Activated CD4-positive, alpha-beta T cell treated with anti-CD3 and anti-CD28 coated beads, Interleukin-2, Interleukin-6, amounts not matched to agents 100 ng/mL and 50 ng/mL, durations not matched to agents 16 hours and 8 hours (primary cell): ENCODE measurements at places on chromosomes 1 and 21.
A peak's percentile ranks its signal among the peaks of the same experiment; 100 is the strongest.

DNA sequence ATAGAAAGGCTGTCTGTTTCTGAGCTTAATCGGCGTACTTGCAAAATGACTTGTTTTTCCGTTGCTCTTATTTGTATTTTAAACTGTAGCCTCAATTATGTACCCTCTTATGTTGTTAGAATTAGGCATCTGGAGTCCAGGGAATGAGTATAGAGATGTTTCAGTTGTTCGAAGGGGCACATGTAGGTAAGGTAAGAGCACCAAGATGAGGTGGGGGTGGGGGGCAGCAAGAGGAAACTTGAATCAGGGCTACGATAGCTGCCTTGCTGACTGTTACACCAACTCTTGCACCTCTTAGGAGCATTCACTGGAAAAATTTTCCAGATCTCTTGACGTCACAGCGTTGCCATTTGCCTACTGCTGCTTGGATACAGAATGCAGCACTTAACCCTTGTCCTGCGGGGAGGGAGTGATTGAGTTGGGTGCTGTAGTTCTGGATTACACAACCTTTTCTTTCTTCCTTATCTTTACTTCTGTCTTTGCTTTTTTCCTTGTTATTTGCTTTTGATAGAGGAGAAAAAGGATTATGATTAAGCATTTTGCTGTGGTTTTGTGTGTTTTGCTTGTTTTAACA, 3.2 kb downstream of the ATP1B1 start:
- DNase-seq = no peak

- DNase-seq = no peak
These were observed 23.8 kb downstream of the HIVEP3 start for GRCh38 chr1:41894808-41895483.

DNA sequence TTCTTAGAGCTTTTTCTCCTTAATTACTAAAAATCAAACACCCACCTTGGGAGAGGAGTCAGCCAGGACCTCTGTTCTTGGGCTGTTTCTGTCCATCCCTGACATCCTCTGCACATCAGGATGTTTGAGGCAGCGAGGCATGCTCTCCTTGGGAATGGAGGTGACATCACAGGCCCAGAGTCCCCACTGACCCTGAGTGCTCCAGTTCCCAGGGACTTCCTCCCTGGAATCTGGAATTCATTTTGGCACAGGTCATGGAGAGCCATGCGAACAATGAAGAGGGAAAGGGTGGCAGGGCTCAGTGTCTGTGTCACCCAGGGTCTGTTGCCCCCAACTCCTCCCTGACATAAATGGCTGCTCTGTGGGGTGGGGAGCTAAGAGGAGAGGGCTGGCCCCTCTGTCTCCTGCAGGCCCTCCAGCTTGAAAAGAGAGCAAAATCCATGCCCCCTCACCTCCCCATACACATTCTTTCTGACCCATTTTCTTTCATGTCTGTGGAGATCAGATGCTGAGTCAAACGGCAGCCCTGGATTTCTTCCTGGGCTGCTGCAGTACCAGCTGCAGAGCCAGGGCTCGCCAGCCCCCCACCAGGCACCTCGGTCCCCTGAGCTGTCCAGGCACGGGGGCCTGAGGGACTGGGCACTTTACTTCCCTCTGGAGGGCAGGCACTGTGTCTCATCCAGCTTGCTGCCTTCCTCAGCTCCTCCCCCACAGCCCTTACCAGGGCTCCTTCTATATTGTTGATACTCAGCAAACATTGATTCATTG, 102.0 kb downstream of the NMNAT2 start:
- DNase-seq = no peak

GRCh38 chr1:15004396-15004795, 149.2 kb upstream of the TMEM51 start:
- no peak for DNase-seq

GRCh38 chr1:112522621-112523020, 13.9 kb downstream of the WNT2B start:
- DNase-seq = no peak

GRCh38 chr1:17118706-17119075, 560 bp downstream of the PADI2 start:
- no peak for DNase-seq

- DNase-seq = peak; percentile 15
These were observed 35.8 kb downstream of the CELF3 start for GRCh38 chr1:151680826-151681225.

- no peak for DNase-seq
These were observed 37.1 kb upstream of the COL11A1 start for GRCh38 chr1:103145449-103145848.

- DNase-seq = no peak
These were observed 15.0 kb upstream of the ALPL start for GRCh38 chr1:21494196-21494595.

- peak; percentile 61 for DNase-seq
These were observed 5.4 kb downstream of the HSD11B1 start for GRCh38 chr1:209710093-209710492.

- DNase-seq = no peak
These were observed 31.1 kb downstream of the C1orf21 start for GRCh38 chr1:184417916-184418315.

DNA sequence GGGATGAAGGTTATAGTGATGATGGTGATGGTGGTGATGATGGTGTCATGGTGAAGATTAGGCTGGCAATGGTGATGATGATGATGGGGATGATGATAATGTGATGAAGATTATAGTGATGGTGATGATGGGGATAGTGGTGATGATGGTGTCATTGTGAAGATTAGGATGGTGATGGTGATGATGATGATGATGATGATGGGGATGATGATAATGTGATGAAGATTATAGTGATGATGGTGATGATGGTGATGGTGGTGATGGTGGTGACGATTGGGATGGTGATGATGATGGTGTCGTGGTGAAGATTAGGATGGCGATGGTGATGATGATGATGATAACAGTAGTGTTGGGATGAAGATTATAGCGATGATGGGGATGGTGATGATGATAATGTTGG, 285.1 kb upstream of the AJAP1 start:
- DNase-seq = no peak

GRCh38 chr1:162056043-162056442, 13.4 kb upstream of the NOS1AP start:
- peak; percentile 56 for DNase-seq

- no peak for DNase-seq
These were observed 75.3 kb upstream of the RALGPS2 start for GRCh38 chr1:178649582-178650350.

GRCh38 chr1:12001249-12001917, 17.9 kb upstream of the MIIP start:
- peak; percentile 75 for DNase-seq

DNA sequence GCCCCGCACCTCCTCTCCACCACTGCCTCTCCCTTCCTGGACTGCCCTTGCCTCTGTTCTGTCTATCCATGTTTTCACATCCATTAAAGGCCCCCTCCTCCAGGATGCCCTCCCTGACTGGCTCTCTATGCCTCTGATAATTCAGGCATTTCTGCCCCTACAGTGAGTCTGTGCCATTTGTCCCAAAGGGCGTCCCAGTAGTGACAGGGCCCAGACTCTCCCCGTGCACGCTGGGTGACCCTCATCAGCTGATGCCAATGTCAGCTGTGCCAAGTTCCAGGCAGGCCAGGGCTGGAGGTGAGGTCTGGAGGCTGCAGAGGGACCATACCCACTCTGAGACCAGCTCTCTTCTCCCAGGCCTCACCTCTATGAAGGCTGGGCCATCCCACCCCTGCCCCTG, 3.2 kb upstream of the PLEKHG5 start:
- no peak for DNase-seq

GRCh38 chr1:43982808-43983207, 3.8 kb downstream of the B4GALT2 start:
- no peak for DNase-seq

- no peak for DNase-seq
These were observed 3.5 kb downstream of the MARCKSL1 start for GRCh38 chr1:32332290-32333079.

- peak; percentile 74 for DNase-seq
These were observed 56.9 kb upstream of the TMPRSS2 start for GRCh38 chr21:41564871-41565274.

GRCh38 chr1:205417870-205418635, 3.8 kb downstream of the LEMD1 start:
- no peak for DNase-seq

DNA sequence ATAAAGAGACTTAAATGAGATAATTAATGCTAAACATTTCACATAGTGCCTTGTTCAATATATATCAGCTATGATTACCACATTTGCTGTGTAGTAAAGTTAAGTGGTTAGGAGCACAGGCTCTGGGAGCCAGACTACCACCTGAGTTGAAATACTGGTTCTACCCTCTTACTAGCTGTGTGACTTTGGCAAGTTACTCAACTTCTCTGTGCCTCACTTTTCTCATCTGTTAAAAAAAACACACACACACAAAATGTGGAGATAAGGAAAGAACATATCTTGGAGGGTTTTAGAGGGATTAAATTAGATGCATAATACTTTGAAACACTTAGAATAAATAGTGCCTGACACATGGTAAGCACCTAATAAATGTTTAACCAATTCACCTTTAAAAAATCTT, 51.8 kb upstream of the NRDC start:
- no peak for DNase-seq

- DNase-seq = no peak
These were observed 12.4 kb downstream of the MPZ start for GRCh38 chr1:161297415-161297814.

DNA sequence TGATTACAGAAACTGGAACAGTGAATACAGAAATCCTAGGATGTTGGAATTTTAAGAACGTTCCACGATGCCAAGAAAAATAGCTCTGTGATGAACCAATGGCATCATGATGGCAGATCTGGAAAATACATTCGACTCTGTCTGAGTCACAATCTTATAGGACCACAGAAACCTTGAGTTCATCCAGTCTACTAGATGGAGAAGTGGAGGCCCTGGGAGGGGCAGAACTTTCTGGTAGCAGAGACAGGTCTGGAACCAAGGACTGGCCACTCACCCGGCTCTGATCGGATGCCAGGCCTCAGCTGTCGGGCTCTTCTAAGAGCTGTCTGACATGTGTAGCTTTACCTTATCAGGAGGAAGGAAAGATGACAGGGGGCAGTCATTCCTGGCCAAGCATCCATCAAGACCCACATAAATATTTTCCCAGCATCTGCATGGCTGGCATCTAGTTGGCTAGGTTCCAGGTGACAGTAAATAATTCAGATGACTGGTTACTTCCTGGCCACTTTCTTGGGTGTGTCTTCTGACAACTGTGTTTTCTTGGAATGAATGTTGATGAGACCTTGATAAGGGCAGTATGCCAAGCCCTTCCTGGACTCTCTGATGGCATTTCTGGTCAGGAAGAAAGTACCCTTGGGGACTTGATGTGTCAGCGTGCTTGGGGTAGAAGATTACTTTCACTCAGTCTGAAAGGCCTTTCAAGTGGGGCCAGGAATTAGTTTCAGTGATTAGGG, 72.6 kb upstream of the TRABD2B start:
- no peak for DNase-seq

- no peak for DNase-seq
These were observed 38.5 kb downstream of the HUNK start for GRCh38 chr21:31911138-31911907.

GRCh38 chr1:15833069-15833679, 14.3 kb upstream of the SPEN start:
- DNase-seq = peak; percentile 72

GRCh38 chr1:116538544-116538943, 32.3 kb downstream of the CD58 start:
- DNase-seq = peak; percentile 85

- DNase-seq = no peak
These were observed 42.0 kb upstream of the UBE2U start for GRCh38 chr1:64161357-64161941.

DNA sequence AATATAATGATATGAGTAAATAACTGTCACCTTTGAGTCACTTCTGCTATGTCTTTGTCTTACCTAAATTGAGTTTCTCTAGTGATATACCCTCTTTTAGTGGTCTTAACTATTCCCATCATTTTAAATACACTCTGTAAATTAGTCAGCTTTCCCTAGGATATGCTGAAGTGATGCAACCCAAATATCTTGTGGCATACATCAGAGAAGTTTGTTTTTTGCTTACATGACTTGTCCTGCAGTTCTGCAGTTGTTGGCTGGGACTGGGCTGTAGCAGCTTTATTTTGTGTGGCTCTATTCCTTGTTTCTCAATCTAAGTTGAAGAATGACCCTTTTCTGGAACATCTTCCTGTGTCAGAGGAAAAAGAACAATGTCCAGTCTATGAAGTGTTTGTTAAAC, 76.4 kb downstream of the TTC3 start:
- DNase-seq = no peak

DNA sequence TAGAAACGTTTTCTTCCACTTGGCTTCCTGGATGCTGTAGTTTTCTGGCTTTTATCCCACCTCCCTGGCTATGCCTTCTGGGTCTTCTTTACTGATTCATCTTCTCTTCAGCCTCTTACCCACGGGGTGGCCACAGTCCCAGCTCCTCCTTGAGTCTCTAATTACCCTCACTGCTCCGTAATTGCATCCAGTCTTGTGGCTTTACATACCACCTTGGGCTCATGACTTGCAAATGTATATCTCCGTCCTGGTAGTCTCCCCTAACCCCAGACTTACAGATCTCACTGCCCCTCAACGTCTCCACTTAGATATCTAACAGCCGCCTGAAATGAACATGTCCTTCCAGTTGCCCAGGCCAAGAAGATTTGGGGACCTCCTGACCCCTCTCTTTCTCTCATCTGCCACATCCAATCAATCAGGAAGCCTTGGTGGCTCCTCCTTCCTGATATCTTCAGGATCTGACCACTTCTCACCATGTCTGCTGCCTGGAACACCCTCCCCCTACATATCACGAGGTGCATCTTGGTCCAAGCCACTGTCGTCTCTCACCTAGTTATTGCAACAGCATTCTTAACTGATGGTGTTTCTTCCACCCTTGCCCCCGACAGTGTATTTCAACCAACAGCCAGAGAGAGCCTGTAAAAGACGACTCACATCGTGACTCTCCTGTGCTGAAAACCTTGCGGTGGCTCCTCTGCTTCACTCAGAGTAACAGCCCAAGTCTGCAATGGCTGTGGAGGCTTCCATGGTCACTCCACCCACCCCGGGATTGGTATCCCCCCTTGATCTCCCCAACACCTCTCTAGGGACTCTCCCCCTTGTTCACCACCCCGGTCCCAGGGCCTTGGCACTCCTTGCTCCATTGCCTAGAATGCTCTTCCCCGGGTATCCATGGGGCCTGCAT, 219.0 kb upstream of the POU3F1 start:
- no peak for DNase-seq

DNA sequence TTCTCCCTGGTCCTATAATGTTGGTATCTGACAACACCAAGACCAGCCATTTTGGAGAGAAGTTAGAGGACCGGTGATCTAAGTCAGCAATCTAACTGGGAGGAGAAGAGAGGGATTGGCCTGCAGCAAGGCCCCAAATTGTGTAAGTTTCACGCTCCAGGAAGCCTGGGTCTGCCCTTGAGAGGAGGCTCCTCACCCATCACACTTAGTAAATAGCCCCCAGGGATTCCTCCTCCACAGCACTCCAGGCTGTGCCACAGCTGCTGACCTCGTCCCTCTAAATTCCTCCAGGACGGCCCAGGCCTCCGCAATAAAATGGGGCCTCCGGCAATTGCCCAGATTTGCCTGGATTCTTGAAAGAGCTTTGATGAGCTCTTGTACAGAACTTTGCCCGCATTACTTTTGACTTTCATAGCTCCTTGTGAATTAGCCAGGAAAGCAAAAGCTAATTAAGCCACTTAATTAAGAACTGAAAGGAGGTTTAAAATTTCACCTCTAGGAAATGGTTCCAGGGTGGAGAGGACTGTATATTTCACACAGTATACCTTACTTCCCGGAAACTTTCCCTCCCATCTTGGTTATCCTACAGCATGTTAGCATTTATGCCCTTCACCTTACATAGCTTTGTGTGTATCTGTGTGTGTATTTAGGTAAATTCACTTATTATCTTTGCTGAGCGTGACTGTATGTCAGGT, 90.5 kb downstream of the LAMC2 start:
- no peak for DNase-seq

GRCh38 chr1:155466996-155467395, 95.6 kb downstream of the ASH1L start:
- DNase-seq = no peak
